Common myeloid progenitor, CD34-positive (primary cell): ENCODE measurements at places on chromosomes 7 and 10.
A peak's percentile ranks its signal among the peaks of the same experiment; 100 is the strongest.

DNA sequence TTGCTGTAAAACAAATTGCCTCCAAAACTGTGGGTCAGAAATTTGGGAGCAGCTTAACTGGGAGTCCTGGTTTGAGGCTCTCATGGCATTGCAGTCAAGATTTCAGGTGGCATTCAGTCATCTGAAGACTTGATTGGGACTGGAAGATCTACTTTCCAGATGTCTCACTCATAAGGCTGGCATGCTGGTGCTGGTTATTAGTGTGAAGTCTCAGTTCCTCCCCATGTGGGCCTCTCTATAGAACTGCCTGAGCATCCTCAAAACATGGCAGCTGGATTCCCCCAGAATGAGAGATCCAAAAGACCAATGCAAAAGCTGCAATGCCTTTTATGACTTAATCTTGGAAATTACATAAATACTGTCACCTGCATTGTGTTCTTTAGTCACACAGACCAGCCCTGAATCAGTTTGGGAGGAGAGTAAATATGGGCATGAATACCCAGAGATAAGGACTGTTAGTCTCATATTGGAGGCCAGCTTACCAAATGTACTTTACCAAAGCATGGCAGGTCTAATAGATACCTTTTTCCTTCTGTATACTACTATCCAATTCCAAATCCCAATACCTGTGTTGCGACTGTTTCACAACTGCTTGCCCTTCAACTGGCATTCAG, 6.5 kb upstream of the HERPUD2 start:
- no peak for DNase-seq

DNA sequence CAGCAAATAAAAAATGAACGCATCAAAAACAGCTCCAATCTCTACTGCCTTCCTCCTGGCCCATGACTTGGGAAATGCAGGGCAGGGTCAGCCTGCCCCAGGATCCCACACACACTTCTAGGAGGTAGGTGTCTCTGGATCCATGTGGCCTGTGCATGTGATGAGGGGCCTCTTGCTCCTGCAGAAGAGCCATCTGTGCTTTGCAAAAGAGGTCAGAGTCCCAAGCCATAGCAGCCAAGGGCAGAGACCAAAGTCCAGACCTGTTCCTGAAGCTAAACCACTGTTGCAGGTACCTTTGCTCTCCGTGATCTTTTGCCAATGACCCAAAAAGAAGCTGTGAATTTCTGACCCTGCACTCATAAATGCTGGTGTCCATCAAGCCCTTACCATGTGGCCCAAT, 57.1 kb downstream of the KCNMA1 start:
- DNase-seq = no peak

GRCh38 chr10:70228491-70228890, 4.7 kb downstream of the PPA1 start:
- no peak for DNase-seq

- no peak for DNase-seq
These were observed 12.1 kb downstream of the BRAT1 start for GRCh38 chr7:2542916-2543871.

GRCh38 chr7:134752006-134752760, 27.3 kb upstream of the CALD1 start:
- no peak for DNase-seq

- DNase-seq = peak; percentile 71
These were observed at the start of gene DKK1 for GRCh38 chr10:52313933-52314821. TSS of gene DKK1 (plus strand) at chr10:52314281. CDS start at chr10:52314435, 154 bp downstream.

GRCh38 chr7:157841773-157842370, 505.1 kb downstream of the DNAJB6 start:
- no peak for DNase-seq

GRCh38 chr10:110684800-110685446, 40.8 kb downstream of the RBM20 start:
- DNase-seq = no peak

GRCh38 chr10:77027576-77027975, 610.0 kb downstream of the KCNMA1 start:
- peak; percentile 95 for DNase-seq
